ENCODE measurements at places on chromosomes 16 and 17. TPM values are rescaled to one million over a fixed set of nuclear protein-coding genes. Genes with fewer than 3 reads are reported as not detected.

The RDM1 gene
- not detected for total RNA-seq

The GAST gene
- not detected for total RNA-seq

The RMI2 gene
- 10.1 TPM for total RNA-seq

The KCNH4 gene
- total RNA-seq: not detected

The OTOP2 gene
- not detected for total RNA-seq

The CBLN1 gene
- total RNA-seq: not detected

The LDHD gene
- 1.4 TPM for total RNA-seq

The APOBR gene
- not detected for total RNA-seq

The TMIGD1 gene
- total RNA-seq: not detected

The JMJD6 gene
- total RNA-seq: 22.9 TPM

The RNF166 gene
- total RNA-seq: 24.9 TPM

The KRT33A gene
- total RNA-seq: not detected

The CLEC18A gene
- total RNA-seq: not detected

The KRTAP9-4 gene
- total RNA-seq: not detected

The DNASE1L2 gene
- total RNA-seq: 0.97 TPM

The KRT25 gene
- not detected for total RNA-seq

The STAT3 gene
- 58.8 TPM for total RNA-seq

The STH gene
- total RNA-seq: not detected

The ASPSCR1 gene
- 19.8 TPM for total RNA-seq

The ABCA8 gene
- 0.32 TPM for total RNA-seq

The ST3GAL2 gene
- 27.9 TPM for total RNA-seq

The TEKT5 gene
- total RNA-seq: not detected

The PPL gene
- 0.46 TPM for total RNA-seq

The FN3K gene
- 3.9 TPM for total RNA-seq

The KRT20 gene
- total RNA-seq: not detected

The IGF2BP1 gene
- total RNA-seq: 10.0 TPM

The RNF112 gene
- not detected for total RNA-seq

The SLC5A10 gene
- total RNA-seq: not detected

The BAIAP3 gene
- total RNA-seq: 0.32 TPM

The SRR gene
- 34.8 TPM for total RNA-seq

The ELAC2 gene
- total RNA-seq: 77.6 TPM

The IRX6 gene
- total RNA-seq: not detected

Measured in epithelial cell of umbilical artery (primary cell).